ENCODE measurements at places on chromosomes 6 and 20.

DNA sequence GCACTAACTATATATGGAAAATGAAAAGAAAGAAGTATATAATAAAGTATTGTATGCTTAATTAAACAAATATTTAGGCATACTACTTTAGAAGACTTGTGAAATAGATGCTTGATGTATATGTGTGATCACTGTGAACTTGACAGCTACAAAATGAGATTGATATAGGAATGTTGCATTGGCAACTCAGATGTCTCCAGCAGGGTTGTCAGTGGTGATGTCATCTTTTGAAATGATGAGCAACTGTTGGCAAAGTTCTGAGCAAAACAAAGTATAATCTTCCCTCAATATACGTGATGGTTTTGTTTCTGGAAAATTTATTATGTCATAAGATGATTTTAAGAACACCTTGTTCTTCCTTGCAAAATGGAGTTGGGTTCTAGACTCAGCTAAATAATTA, 133.8 kb downstream of the ARID1B start:
- no peak for DNase-seq

DNA sequence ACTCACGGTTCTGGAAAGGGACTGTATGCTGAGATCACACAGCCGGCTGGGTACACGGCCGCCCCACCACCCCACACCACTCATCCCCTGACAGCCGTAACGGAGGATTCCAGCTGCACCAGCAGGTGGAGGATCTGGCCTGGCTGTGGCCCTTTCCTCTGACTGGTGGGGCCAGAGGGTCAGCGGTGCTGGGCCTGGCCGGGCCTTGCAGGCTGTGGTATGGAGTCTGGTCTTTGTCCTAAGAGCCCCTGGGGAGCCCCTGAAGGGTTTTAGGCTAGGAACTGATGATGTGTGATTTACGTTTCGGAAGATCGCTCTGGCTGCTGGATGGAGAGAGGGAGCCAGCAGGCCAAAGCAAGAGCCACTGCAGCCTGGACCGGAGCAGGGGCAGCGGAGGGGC, 26.6 kb downstream of the NOL4L start:
- DNase-seq, result no peak

DNA sequence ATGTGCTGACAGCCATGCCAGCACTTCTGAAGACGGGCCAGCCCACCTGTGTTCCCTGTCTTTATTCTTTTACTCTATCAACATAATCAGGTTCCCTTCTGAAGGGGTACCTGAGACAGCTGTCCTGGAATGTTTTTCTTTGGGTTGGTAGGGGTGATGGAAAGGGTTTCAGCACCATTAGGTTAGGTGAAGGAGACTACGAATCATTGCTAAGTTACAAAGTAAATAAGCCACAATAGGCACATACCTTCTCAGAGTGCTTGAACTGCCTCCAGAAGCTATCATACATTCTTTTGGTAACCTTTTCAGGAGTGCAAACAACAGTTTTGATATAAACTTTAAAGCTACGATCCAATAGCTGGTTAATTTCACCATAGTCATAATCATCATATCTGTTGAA, 106.3 kb downstream of the SESN1 start:
- DNase-seq, result no peak

GRCh38 chr6:138572885-138573284, 73.6 kb upstream of the NHSL1 start:
- no peak for DNase-seq

- no peak for DNase-seq
Observed at GRCh38 chr6:48817333-48818051, 645.6 kb downstream of the MMUT start.

- DNase-seq, result no peak
Observed at GRCh38 chr20:57428324-57429158, 37.3 kb downstream of the RBM38 start.

DNA sequence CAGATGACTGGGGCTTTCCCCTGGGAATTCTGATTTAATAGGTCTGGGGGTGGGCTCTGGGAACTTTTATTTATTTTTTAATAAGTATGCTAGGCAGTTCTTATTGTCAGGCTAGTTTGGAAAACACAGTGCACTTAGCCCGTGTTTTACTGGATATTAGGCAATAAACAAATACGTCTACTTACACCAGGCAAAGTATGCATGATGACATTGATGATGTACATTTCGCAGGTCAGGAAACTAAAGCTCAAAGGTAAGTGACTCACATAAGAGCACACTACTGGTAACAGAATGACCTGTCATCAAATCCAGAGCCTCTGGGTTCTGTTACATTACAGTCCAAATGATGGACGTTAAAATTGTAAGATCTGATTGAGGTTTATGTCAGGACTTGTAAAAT, 144.4 kb upstream of the EXOC2 start:
- no peak for DNase-seq

- DNase-seq, result no peak
Observed at GRCh38 chr6:73487473-73487872, 25.9 kb downstream of the MTO1 start.

DNA sequence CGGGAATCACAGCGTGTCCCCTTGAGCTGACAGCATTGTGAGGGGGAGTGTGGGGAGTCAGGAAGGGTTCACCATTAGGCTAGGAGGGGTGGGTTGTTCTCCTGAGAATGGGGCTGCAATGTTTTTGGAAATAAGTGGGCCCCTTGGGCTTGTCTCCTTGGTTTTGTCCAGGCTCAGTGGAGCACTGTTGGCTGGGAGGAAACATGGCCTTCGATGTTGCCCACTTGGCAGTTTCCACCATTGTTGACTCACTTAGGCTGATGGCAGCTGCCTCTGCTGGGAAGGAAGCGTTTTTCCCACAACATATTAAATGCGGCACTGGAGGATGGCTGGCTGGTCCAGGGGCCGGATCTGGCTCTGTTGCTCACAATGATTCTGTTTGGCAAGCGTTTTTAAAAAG, 512.1 kb downstream of the QKI start:
- DNase-seq, result no peak

GRCh38 chr20:60378620-60379019, 420.4 kb downstream of the CDH26 start:
- no peak for DNase-seq

DNA sequence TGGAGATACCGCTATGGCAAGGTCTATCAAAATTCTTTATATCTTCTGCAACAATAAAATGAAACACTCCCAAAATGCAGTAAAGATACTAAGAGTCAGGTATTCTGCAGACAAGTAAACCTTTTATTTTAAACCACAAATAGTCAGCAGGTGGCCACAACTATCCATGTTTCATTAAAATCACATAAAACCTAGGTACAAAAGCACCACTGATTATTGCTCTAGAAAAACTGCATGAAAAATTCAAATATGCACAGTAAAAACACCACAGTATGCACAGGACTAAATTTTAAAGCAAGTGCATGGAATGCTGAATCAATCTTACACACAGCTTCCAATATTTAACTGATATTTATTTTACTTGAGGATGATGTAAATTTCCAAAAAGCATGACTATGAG, 33.3 kb downstream of the HMGN3 start:
- DNase-seq, result no peak

DNA sequence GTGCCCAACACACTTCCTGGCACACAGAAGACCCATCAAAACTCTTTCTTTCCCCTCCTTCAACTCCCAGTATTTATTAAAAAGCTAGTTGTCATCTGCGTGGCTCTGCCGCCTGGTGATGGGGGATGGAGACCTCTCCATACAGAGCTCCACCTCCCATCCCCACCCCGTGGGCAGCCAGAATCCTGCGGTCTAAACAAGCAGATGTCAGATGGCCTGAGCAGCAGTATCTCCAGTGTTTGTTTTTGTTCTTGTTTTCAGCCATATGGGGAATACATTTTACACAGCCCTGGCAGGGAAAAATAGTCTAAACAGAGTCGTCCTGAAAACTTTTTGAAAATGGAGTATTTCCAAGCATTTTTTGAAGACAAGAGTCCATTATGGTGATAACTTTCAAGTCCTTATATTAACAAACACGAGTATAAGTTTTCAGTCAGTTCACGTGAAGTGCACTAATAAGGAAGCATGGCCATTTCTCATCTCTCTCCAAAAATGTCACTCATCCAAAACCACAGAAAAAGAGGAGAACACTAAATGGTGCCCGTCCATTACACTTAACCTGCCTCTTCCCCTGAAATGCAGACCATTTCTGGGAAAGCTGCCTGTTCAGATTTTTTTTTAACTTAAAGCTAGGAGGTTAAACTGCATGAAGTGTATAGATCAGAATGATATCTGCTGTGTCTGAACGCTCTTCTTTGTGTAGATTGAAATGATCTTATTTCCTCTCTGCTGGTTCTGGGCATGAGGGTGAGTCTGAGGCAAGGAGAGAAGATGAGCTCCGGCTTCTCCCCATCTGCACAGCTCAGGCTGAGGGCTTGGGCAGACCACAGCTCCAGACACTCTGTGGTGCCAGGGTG, 91.0 kb downstream of the TCP11 start:
- no peak for DNase-seq

GRCh38 chr20:54292185-54292584, 84.3 kb downstream of the PFDN4 start:
- no peak for DNase-seq

GRCh38 chr6:143579703-143580102, 68.2 kb upstream of the FUCA2 start:
- no peak for DNase-seq

DNA sequence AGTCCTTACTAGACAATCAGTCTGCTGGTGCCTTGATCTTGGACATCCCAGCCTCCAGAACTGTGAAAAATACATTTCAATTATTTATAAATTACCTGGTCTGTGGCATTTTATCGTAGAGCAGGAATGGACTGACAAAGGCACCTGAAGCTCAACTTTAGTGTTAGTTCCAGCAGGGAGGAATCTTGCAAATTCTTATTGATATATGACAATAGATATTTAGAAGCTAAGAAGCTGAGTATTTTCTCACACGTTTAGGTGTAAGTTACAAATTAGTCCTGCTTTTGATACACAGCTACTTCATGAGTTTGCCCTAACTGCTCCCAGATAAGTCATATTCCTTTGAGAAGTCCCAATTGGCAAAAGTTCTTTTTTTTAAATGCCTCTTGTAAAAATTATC, 138.0 kb upstream of the ZNF217 start:
- DNase-seq, result no peak

DNA sequence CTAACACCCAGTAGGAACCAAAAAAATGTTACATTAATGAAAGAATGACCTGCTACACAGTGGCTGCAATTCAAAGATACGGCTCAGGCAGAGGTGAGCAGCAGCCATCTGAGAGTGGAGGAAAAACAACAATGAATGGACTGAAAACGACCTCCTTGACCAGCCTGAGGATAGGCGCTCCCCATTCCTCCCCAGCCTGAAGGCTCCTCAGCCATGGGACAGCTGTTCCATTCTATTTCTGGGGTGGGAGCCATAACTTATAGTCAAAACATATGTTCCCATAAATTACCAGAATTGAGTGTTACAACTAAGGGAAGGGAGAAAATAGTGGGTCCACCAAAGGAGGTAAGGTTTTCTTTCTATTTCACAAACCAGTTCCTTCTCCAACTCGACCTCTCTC, 27.2 kb downstream of the FYN start:
- no peak for DNase-seq

- no peak for DNase-seq
Observed at GRCh38 chr6:135022050-135022697, 32.4 kb downstream of the HBS1L start.

- no peak for DNase-seq
Observed at GRCh38 chr20:6079016-6079415, 25.2 kb upstream of the LRRN4 start.

DNA sequence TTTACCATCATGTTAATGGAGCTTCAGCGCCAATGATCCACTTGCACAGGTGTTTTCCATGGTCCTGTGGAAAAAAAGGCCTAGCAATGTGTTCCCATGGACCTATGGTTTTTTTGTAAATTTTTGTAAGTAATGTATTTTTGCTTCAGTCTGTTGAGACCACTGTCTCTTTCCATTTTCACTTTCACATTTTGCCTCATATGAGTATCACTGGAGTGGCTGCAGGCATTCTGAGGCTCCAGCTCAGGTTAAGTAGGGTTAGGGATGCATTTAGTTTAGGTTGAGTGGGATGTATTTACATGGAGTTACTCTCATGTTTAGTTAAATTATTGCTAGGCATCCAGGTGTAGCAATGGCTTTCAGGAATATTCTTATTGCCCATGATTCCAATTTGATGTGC, 19.2 kb upstream of the LMBRD1 start:
- no peak for DNase-seq

GRCh38 chr6:113960795-113961194, 10.2 kb downstream of the HDAC2 start:
- no peak for DNase-seq

DNA sequence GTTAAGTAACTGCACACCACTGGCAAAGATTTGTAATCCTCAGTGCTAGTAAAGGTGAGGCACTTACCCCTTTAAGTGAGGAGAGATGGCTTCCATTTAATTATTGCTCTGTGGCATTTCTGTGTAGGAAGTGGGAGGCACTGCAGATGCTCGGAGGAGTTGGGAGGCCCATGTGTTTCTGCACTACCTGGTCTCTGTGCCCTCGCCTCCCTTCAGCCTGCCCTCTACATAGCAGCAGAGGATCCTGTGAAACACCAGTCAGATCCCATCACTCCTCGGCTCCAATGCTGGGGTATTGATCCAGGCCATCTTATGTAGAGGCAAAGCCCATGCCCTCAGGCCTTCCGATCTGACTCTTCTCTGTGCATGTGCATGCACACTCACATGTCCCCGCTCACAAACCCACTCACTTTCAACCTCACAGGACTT, 67.0 kb downstream of the SLX4IP start:
- DNase-seq, result no peak

- DNase-seq, result no peak
Observed at GRCh38 chr6:56437171-56437900, 190.0 kb upstream of the COL21A1 start.

DNA sequence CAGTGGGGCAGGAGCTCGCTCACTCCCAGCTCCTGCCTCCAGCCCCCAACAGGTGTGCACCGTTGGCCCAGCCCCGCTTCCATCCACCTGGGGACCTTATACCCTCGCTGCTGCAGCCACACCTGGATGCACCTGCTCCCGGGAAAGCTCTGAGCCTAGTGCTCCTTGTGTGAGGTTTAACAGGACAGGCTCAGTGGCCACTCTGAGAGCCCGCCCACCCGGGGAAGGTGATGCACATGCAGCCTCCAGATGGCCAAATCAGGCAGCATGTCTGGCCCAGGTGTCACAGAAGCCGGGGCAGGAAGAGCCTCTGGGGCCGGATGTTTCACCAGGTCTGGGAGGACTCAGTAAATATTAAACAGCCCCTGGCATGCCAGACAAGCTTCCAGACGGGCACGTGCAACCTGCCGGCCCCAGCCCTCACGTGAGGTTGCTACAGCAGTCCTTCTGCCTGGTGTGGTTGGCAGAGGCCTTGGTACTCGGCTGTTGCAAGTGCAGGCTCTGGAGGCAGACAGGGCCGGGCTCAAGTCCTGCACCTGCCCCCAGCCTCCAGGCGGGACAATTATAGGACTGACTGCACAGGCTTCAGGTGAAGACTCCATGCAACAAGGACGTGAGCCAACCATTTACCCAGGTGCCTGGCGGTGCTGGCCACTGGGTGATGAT, 66.9 kb downstream of the RIPOR3 start:
- no peak for DNase-seq

- DNase-seq, result no peak
Observed at GRCh38 chr6:17278289-17279063, 2.7 kb upstream of the RBM24 start.

DNA sequence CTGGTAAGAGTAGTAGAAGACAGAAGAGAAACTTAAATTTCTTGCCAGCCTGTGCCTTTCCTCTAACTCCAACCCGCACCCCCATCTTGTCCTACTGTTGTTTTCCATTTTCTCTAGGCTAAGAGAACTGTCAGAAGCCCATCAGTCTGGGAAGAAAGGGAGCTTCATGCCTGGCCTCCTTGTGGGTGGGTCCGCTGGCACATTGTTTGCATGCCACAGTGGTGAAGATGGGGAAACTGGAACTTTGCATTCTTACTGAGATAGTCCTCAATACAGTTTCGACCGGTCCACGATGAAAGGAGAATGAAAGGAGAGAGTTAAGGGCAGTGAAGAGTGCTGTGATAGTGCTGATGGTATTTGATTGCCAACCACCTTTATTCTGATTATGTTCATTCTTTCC, 103.1 kb downstream of the TCP11 start:
- no peak for DNase-seq

All from iPS DF 19.7 (cell line).